Activated gamma-delta T cell treated with Interleukin-2 at 50 U/mL for 16 hours (primary cell): ENCODE measurements at places on chromosomes 2 and 18.

DNA sequence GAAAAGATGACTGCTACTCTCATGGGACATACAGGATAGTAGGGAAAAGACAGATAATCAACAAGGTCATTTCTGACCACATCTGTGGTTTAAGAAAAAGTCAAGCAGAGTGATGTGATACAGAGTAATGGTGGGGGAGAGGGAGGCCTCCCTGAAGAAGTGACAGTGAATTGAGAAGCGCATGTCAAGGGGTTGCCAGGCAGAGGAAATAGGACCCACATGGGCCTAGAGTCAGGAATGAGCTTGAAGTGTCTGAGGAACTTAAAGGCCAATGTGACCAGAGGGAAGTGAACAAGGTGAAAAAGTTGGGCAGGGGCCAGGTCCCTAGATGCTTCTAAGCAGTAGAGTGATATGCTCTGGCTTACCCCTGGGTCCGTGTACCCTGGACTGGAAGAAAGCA lies 113.5 kb upstream of the PPP1CB start:
- DNase-seq, result no peak

- DNase-seq, result no peak
These were observed 354.2 kb upstream of the ACVR2A start for GRCh38 chr2:147490401-147491261.

DNA sequence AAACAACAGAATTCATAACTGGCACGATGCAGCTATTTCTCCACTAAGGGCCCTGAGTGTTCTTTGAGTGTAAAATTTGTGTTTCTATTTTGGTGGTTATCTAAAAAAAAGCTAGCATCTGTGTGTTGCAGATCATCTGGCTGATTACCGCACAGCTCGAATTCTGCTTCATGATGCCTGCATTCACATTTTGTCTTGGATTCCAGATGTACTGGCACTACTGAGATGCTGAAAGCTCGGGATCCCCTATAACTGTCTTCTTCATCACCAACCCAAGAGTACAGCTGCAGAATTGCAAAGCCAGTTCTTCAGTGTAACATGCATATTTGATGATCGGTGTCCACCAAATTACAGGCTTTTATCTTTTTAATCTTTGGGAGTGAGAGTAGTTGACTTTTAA lies 51.6 kb upstream of the ZNF532 start:
- DNase-seq, result no peak

GRCh38 chr2:42926434-42927333 lies 134.3 kb upstream of the HAAO start:
- no peak for DNase-seq

DNA sequence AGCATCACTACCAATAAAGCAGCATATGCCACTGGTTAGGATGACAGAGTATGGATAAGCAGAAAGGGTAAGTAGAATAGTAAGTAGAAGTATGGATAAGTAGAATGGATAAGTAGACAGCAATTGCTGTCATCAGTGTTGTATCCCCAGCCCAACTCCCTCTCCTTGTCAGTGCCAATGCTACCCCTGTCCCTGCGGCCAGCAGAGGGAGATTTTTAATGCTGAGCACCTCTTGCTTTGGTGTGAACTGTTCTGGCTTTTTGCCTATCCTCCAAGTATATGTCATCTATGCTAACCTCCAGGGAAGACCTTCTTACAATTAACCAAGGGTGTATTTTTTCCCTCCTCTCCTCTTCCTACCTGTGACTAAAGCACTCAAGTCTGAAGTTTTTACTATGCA lies 136.7 kb upstream of the SPHKAP start:
- DNase-seq, result no peak

GRCh38 chr18:35424356-35424755 lies 47.2 kb upstream of the ZNF396 start:
- no peak for DNase-seq

- no peak for DNase-seq
These were observed 84.2 kb upstream of the OTOS start for GRCh38 chr2:240224676-240225075.
